ENCODE measurements at places on chromosomes 12 and 14.

GRCh38 chr14:62800577-62800976 lies 244.7 kb downstream of the KCNH5 start:
- no peak for DNase-seq

DNA sequence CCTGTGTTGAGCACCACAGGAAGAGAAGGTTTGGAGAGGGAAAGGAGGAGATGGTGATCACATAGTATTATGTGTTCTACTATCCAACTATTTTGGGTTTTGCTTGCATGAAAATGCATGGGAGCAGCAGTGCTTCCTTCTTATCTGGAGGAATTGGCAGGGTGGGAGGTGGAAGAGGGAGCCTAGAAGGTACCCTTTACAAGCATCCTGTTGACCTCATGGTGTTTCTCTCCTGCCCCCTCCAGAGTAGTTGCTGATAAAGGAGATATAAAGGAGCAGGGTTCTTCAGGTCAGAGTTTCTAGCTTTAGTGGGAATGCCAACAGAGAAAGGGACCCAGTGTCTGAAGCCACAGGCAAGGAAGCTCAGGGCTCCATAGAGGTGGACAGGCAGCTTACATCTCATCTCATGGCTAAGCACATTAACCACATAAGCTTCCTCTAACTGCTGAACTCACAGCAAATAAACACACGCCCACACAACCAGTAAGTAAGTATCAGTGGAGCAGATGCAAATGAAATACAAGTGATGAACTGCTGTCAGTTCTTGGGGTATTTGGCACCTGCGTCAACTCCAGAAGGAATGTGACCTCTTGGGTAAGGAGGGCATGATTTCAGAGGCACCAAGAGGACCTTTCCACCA lies 174.2 kb upstream of the SLC38A2 start:
- DNase-seq = no peak

- no peak for DNase-seq
Observed at GRCh38 chr14:83974647-83975163, 1555.2 kb upstream of the FLRT2 start.

GRCh38 chr14:65231286-65231980 lies 129.1 kb upstream of the MAX start:
- DNase-seq = no peak

- DNase-seq = peak; percentile 29
Observed at GRCh38 chr12:93571925-93572711, at the start of gene SOCS2. Gene SOCS2, plus strand, starts transcription at chr12:93572675. Its CDS starts 223 bp downstream, at chr12:93572898.

DNA sequence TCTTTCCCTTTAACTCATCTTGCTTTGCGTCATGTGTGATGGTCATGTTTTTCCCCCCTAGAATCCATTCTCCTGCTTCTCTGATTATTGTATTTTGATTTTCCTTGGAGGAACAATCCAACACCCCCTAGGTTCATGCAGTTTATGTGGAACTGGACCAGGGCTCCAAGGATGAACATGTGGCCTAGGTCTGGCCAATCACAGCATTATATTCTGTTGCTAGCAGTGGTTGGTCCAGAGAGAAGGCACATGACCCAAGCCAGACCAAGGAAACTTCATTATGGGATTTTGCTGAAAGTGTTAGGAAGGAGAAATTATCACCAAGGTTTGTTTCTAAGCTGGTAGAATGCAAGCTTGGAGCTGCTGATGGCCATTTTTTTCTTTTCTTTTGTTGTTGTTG lies 6.9 kb upstream of the PPTC7 start:
- no peak for DNase-seq

- DNase-seq = no peak
Observed at GRCh38 chr12:62146318-62146717, 113.9 kb upstream of the USP15 start.

DNA sequence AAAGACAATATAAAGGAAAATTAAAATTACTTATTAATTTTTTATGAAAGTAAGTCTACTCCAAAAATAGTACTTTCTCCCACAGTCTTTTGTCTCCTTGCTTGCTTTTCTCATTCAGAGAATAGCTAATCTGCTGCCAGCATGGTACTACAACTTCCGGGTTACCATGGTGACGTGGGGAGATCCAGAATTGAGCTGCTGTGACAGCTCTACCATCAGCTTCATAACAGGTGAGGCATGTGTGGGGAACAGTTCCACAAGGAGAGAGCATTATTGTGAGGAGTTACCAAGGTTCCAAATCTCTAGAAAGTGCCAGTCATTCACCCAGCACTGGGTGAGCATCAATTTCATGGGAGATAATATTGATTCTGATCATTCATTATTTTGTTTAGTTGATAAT lies 197.8 kb downstream of the PTPRO start:
- no peak for DNase-seq

- DNase-seq = no peak
Observed at GRCh38 chr12:131883521-131883900, 10.9 kb upstream of the ULK1 start.

DNA sequence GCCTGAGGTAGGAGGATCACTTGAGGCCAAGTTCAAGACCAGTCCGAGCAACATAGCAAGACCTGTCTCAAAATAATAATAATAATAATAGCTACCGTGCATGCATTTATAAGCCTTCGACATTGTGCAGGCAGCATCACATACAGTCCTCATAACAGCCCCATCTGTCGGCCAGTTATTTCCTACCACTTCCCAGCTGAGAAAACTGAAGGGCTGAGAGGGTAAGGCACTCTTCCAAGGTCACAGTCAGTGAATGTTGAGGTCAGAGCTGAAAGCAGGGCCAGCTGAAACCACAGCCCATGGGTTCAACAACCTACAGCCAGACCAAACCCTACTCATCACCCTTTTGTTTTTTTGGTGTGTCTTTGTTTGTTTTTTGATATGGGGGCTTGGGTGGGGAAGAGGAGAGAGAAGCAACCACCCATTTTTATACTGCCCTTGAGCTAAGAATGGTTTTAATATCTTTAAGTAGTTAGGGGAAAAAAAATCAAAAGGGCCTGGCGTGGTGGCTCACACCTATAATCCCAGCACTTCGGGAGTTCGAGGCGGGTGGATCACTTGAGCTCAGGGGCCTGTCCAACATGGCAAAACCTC lies 16.8 kb upstream of the ITPK1 start:
- DNase-seq = no peak

- no peak for DNase-seq
Observed at GRCh38 chr14:25406818-25407217, 356.9 kb upstream of the STXBP6 start.

- no peak for DNase-seq
Observed at GRCh38 chr12:55715169-55715764, 579 bp upstream of the BLOC1S1 start.

DNA sequence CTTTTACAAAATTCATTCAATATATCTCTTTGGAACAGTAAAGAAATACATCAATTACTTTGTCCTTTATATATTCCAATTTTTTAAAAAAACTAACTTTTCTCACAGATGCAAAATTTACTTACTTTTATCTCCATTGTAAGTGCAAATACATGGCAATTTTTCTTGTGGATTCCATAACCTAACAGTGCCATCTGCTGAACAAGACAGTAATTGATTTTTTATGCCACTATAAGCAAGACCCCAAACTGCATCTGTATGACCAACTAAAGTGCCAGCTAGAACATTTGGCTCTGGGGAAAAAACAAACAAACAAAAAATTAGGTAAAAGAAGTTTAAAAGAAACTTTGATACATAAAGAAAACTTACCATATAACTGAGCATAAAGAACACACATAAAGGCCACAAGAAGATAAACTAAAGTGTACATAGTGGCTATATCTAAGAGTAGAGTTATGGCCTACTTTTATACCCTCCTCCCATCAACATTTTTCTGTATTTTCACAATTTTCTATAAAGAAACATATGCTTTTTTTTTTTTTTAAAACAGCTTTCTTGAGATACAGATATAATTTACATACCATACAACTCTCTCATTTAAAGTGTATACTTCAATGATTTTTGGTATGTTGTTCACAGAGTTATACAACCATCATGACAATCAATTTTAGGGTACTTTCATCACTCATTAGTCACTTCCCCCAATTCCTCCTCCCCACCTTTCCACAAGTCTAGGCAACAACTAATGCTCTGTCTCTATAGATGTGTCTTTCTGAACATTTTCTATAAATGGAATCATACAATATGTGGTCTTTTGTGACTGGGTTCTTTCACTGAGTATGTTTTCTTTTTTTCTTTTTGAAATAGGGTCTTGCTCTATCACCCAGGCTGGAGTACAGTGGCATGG lies 32.6 kb downstream of the COCH start:
- DNase-seq = no peak

GRCh38 chr12:120529641-120530417 lies 871 bp upstream of the COQ5 start:
- no peak for DNase-seq

DNA sequence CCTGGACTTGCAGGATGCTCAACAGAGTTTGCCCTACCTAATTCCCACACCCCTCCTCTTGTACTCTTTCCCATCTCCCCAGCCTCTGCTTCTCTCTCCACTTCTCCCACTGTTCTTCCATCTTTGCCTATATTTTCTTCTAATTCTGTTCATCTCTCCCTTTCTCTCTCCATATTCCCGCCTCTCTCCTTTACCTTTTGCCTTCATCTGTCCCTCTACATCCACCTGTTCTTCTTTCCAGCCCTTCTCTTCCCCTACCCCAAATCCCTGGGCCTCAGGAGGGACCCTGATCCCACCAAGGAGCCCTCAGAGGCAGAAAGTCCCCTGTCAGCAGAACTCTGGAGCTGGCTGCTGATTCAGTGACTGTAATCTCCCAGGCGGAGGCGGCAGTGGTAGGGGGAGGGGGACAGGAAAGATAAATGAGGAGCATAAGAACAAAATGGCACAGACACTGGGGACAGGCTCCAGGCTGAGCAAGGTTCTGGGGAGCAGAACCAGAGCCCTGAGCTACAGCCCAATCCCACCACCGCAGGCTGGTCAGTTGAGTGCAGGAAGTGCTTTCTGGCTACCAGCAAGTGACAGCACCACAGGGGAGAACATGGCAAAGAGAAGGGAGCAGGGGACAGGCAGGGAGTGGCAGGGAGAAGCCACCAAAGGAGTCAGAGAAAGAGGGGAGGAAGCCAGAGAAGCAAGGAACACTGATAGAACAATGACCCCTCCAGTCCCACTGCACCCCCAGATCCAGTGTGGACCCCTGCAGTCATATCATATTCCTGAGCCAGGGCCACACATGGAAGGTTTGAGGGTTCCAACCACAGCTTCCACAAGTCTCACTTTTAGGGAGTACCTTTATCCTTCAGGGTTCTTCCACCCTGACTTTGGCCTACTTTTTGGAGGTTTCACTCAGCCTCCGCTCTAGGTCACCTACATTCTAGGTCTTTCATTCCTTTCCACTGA lies 27.0 kb downstream of the SMUG1 start:
- DNase-seq = no peak

DNA sequence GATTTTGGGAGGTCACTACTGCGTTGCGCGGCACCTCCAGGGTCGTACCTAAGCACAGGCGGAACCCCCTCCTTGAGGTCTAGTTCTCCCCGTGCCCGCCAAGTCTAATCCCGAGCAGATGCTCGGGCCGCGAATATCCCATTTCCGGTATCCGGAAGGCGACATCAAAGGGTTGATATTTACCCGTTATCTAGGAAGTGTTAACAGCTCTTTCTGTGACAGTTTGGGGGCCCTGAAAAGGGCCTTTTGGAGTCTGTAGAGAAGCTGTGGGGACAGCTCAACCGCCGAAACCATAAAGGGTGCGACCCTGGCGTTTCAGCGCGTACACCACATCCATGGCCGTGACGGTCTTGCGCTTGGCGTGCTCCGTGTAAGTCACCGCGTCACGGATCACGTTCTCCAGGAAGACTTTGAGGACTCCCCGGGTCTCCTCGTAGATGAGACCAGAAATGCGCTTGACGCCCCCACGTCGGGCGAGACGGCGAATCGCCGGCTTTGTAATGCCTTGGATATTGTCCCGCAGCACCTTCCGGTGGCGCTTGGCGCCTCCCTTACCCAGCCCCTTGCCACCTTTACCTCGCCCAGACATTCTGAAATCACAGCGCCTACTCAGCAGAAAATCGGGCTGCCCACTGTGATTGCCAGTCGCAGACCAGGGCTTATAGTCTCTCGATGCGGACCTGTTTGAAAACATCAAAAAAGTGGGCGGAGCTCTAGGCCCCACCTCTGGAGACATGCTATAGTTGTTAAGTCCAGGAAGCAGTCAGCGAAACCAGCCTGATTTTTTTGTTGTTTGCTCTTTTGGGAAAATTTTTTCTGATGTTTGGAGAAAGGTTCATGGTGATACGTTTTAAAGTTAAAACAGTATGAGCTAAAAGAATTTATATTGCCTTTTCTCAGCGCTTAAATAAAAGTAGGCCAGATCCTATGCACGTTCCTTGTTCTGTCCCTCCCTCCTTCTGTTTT lies 32.5 kb downstream of the WBP11 start:
- peak; percentile 84 for DNase-seq

- DNase-seq = no peak
Observed at GRCh38 chr14:34233619-34234018, 228.4 kb downstream of the SPTSSA start.

GRCh38 chr12:57146961-57147944 lies at the start of gene LRP1-AS:
Gene LRP1-AS, minus strand, starts transcription at chr12:57147619.
- no peak for DNase-seq
